ENCODE measurements at places on chromosomes 16 and 17. TPM values are rescaled to one million over a fixed set of nuclear protein-coding genes. Genes with fewer than 3 reads are reported as not detected.

KRTAP4-9 gene
- not detected for total RNA-seq

MRPL28 gene
- total RNA-seq: 63.2 TPM

- DNase-seq: no peak
These were observed 179.4 kb downstream of the BANP start for GRCh38 chr16:88130681-88131080.

- DNase-seq: no peak
These were observed 136.3 kb upstream of the CHMP6 start for GRCh38 chr17:80855196-80855947.

GRCh38 chr16:53087101-53087500 is 32.3 kb downstream of the CHD9 start:
- DNase-seq: no peak

GRCh38 chr17:83012868-83013778 is 66.3 kb upstream of the METRNL start:
- DNase-seq: no peak
